ENCODE measurements at places on chromosomes 4 and X.

DNA sequence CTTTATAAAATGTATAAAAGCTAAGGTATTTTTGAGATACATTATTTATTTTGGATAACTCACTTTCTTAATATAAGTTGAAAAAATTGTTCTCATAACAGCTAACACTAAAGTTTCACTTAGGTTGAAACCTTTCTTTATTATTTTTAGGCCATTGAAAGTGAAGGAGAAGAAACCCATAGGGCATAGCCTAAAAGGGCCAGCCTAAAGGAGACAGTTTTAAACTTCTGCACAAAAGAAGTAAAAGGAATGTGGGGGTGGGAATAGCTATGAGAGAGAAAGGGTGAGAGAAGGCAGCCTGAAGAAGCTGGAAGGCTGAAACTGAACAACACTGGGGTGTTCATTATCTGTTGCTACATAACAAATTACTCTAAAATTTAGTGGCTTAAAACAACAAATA is 57.6 kb upstream of the RAPGEF2 start:
- DNase-seq, result no peak

DNA sequence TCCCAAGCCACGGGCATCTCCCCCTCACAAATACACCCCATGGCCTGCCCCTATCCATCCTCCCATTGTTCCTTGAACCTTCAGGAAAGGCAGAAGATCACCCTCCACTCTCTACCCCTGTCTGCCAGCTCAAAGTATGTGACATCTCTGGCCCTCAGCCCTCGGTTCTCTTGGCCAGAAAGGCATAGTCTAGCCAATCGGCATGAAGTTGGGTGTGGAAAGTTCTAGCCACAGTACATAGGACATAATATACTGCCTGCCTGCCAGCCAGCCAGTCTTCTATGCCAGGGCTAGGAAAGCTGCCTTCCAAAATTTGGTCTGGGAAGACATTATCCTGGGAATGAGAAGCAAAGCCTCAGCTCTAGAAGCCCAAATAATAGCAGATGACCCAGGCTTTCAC is 3.2 kb upstream of the PLP1 start:
- no peak for DNase-seq

DNA sequence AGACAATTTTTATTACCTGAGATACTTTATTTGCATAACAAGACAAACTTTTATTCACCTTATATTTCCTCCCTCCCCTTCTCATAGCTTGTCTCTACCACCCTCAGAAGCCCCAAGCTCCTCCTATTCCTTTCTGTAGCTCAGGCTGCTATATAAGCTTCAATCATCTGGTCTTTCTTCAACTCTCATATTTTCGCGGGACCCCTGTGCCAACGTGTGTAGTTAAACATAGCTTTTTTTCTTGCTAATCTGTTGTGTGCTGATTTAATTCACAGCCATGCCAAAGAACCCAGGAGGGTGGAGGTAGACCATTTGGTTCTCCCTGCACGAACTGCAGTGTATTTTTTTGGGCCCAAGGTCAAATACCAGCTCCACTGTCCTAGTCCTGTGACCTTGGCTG is 21.1 kb upstream of the CD38 start:
- no peak for DNase-seq

DNA sequence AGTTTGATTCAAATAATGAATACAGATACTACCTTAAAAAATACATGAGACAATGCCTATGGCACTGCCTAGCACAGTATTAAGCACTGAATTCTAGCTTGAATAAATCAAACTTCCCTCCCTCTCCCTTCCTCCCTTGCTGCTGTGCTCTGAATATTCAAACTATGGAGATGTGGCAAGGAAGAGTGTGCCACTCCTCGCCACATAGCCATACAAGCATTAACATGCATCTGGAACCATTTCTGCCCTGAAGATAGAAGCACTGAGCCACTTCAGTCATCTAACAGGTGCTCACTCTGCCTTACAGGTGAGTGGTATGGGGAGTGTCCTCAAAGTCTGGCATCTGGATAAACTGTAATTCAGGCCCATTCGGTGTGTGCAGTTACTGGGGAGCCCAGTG is 276.9 kb downstream of the ARHGAP24 start:
- DNase-seq, result no peak

GRCh38 chr4:16023776-16024408 is 59.9 kb downstream of the PROM1 start:
- DNase-seq, result no peak
